Suppressor macrophage treated with lipopolysaccharide for 1 hour (primary cell): ENCODE measurements at places on chromosomes 11 and 22.

DNA sequence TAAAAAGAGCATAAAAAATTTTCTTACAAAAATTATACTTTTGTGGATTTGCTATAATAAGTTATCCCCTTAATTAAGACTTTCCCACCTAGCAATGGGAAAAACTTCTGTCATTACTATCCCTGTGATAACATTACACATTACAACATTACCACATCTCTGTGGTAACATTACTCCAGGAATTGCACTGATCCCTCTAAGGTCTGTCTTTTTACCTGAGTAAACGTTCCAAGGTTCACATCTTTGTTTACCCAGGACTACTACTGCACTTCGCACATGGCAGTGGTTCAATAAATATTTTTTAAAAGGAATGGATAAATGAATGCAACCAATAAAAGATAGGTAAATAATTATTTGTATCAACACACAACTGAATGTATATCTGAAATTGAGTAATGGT, 92.4 kb upstream of the NOX4 start:
- DNase-seq: no peak

DNA sequence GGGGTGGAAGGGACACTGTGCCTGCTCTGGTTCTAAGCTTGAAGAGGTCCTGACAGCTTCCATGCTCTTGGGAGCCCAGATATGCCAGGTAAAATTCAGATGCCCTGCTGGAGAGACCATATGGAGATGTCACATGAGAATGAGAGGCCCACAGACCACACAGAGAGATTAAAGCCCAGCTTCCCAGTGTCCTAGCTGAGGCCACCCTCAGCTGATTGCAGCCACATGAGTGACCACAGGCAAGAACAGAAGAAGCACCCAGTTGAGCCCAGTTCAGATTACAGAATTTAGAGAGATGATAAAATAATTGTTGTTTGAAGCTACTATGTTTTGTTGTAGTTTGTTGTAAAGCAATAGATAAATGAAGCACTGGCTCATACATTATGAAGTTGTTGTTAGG, 14.4 kb upstream of the PVALB start:
- no peak for DNase-seq

GRCh38 chr11:90178751-90179150, 44.1 kb downstream of the CHORDC1 start:
- DNase-seq: no peak

- DNase-seq: no peak
Observed at GRCh38 chr11:74226907-74227306, 55.8 kb downstream of the PPME1 start.

- no peak for DNase-seq
Observed at GRCh38 chr22:47111626-47112581, 349.5 kb downstream of the TBC1D22A start.

GRCh38 chr11:129375751-129376657, at the start of gene BARX2:
TSS of gene BARX2 (plus strand) at chr11:129375848. CDS start at chr11:129376036, 188 bp downstream.
- DNase-seq: peak; percentile 54

GRCh38 chr11:92332986-92333385, 108.4 kb downstream of the FAT3 start:
- no peak for DNase-seq

DNA sequence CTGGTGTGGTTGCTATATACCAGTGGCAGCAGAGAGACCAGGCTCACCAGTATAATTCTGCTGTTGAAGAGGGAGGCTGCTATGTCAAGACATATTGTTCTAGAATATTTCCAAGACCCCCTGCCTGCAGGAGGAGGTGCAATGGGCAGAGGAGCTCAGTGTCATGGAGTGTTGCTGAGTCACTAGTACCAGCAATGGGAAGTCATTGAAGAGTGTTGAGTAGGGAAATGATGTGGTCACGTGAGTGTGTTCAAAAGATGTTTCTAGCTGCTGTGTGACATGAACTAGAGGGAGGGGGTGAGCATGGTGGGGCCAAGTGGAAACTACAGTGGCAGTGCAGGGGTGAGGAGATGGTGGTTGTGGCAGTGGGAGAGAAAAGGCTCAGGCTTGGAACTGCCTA, 76.3 kb upstream of the BIRC3 start:
- no peak for DNase-seq

GRCh38 chr22:44002997-44003396, 21.1 kb upstream of the PARVB start:
- DNase-seq: no peak

- DNase-seq: no peak
Observed at GRCh38 chr11:74506823-74507222, 13.3 kb upstream of the LIPT2 start.

- no peak for DNase-seq
Observed at GRCh38 chr11:44627165-44627789, 61.8 kb downstream of the CD82 start.

DNA sequence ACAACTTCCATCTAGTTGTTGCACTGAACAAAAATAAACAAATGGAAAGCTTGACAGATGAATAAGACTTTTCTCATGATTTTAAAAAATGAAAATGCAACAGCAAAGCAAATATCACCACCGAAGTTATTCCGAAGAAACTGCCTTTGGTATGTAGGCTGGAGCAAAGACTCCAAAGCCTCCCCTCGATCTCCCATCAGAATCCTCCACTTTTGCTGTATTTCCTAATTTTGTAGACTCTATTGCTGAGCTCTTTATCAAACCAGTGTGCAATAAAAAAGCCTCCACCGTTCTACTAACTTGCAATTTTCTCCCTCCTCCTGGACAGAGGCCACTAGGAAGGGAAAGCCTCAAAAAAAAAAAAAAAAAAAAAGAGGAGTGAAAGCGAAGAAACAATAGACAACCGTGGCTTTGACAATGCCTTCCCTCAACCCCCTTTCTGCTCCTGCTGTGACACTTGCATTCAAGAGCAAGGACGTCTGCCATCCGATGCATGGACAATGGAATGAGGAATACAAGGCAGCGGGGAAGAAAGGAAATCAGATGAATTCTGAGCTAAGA, 190.9 kb upstream of the BLID start:
- DNase-seq: no peak

- no peak for DNase-seq
Observed at GRCh38 chr11:77173494-77173893, 45.4 kb downstream of the MYO7A start.

DNA sequence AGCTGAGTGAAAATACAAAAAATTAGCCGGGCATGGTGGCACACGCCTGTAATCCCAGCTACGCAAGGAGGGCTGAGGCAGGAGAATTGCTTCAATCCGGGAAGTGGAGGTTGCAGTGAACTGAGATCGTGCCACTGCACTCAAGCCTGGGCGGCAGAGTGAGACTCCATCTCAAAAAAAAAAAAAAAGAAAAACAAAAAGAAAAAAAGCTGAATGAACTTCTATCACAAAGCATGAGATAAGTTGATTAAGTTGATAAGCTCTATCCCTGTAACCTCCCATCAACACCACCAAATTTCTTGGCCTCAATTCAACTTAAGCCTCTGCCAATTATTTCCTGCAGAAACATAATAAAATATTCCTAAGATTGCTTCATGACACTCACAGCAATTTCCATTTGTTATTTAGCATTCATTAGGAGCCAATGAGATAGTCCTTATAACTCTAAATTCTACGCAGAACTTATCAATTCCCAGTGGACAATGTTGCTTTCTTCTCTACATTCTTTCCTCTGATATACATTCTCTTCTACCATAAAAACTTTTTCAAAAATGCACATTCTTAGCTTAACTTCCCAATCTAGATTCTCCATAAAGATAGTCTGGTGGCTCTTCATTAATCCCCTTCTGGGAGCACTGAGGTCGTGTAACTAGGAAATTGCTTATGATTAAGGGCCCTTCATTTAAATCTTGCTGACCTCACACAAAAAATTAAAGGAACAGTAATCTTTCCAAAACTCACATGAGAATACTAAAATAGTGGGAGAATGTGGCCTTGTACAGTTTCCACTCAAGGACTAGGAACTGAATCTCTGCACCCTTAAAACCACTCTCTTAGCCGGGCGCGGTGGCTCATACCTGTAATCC, 2.9 kb downstream of the AMBRA1 start:
- DNase-seq: no peak

- no peak for DNase-seq
Observed at GRCh38 chr22:37558815-37559214, 1.5 kb upstream of the CDC42EP1 start.

GRCh38 chr11:111707039-111707690, 59.0 kb downstream of the PPP2R1B start:
- no peak for DNase-seq

DNA sequence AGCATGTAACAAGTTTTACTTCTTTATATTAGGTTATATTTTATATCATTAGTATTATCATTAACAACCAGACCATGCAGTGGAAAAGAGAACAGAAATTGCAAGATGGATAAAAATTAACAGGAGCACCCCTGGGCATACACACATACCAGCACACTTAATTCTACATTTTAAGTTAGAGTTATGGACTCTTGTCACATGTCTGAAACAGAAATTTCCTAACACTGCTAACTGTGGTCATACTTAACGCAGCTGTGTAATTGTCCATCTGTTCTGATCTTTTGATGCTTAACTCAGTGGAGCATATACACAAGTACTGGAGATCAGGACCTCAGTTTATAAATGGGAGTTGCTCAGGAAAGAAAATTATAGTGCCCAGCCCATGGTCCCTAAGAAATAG, 358 bp downstream of the OR52H1 start:
- no peak for DNase-seq

DNA sequence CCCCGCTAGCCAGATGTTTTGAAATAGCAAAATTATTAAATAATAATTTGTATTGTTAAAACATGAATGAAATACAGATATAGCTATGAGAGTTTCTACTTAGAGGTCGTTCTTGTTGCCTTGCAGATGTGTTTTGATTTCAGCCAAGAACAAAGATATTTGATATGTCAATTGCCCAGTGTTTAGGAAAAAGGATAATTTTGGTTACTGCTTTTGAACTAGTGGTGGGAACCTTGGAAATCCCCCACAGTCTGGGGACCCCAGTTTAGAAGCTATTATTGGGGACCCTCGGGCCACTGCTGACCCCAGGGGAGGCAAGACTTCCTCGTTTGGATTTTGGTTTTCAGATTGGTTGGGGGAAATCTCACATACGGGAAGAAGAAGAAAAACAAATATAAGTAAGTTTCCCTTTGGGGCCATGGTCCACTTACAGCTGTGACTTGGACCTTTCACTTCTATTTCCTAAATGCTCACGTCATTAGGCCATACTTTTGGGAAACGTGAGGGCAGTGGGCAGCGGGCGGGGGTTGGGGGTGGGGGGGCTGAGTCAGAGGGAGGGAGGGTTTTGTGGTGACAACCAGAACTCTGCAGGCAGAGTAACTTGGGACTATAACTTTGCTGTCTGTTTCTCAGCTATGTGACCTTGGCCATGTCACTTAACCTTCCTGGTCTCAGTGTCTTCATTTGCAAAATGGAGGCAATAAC, 37.0 kb downstream of the LDLRAD3 start:
- DNase-seq: peak; percentile 93

GRCh38 chr11:114259551-114259983, 36.6 kb upstream of the NNMT start:
- DNase-seq: no peak

GRCh38 chr11:86152006-86152862, 83.3 kb upstream of the PICALM start:
- no peak for DNase-seq

DNA sequence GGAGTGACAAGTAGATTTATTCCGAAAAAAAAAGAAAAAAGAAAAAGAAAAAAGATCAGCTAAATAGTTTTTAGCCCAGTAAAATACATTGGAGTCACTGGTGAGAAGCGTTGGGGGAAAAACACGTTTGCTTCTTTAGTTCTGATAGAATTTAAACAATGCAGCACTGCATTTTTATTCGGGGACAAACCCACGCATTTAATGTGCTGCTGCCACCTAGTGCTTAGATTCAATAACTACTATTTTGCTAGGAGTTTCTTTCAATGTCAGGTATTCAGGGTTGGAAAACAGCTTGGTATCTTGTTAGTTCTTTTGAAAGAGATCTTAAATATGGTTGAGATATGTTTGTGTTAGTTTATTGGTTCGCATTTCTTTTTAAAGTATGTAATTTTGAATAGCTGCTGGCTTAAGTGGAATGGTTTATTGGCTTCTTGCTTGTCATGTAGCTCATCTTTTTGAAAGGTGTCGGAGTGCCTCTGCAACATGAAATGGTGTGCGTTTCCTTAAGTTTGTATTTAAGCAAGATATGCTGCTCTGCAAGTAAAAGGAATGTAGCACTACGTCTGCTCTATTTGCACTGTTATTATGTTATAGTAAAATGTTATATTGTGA, 41.9 kb downstream of the SVIP start:
- DNase-seq: peak; percentile 47

DNA sequence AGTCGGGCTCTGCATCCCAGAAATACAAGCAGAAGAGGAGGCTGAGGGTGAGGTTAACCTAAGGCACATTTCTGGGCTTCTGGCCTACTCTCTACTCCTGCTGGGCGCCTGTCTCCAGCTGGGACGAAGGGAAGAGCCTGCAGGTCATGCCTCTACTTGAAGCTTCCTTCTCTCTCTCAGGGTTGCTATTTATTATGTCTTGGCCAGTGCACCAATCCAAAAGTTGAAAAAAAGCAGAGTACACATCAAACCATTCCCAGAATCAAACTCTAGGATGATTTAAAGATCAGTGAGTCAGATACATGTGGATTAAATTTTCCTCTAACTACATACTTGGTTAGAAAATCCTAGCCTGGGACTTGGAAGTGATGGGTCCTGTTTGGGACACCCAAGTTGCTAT, 60.2 kb upstream of the CDON start:
- DNase-seq: no peak

DNA sequence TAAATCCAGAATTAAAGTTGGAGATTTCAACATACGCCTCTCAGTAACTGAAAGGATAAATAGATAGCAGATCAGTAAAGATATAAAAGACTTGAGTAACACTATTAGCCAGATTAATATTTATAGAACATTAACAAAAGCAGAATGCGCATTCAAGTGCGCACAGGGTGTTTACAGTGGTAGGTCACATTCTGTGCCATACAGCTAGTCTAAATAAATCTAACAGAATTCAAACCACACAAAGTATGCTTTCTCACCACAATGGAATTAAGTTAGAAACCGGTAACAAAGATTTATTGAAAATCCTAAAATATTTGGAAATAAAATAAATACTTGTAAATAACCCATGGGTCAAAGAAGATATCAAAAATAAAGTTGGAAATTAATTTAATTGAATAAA, 341.0 kb downstream of the DYNC2H1 start:
- no peak for DNase-seq

GRCh38 chr11:56764976-56765375, 16.5 kb upstream of the OR9G4 start:
- DNase-seq: no peak

DNA sequence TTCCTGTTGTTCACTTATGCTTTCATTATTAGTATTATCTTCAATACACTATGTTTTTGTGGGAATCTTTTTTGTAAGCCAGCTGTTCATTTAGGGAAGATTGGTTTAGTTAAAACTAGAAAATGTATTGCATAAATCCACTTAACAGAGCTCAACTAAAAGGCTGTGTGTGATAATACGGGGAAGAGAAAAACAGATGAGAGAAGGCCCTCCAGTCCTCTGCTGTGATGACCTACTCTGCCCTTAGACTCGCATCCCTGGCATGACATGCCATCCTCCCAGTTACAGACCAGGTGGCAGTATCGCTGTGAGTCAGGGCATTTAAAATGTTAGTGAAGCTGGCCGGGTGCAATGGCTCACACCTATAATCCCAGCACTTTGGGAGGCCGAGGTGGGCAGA, 173.4 kb upstream of the TTC12 start:
- DNase-seq: no peak
